ENCODE measurements at places on chromosomes 12 and 14. TPM values are rescaled to one million over a fixed set of nuclear protein-coding genes. Genes with fewer than 3 reads are reported as not detected.

PGAM5 gene
- 54.9 TPM for total RNA-seq

MRPL42 gene
- 42.8 TPM for total RNA-seq

COL2A1 gene
- total RNA-seq = not detected

VDR gene
- total RNA-seq = 23.0 TPM

- peaks cover 24% of the 10 kb centered on the region for H3K27me3 ChIP-seq
- DNase-seq = no peak
- H3K36me3 ChIP-seq = peaks cover 16% of the 10 kb centered on the region
These were observed 84.3 kb downstream of the TNFAIP2 start for GRCh38 chr14:103207388-103208072.

DNA sequence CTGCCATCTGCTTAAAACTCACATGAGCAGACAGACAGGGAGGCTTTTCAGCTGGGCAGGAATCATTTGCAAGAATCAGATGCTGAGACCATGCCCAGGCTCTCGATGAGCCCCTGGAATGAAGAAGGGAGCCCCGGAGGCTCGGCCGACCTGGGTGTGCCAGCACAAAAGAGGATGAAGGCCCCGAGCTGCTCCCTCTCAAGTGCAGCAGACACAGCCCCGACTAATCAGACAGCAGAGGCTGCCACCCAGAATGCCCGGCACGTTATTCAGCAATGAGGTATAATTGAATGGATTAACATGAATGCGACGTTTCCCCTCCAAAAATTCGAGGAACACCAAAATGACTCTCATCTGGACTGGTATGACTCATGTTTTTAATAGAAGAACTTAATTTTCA is 58.9 kb downstream of the BCL11B start:
- DNase-seq = no peak
- H3K27me3 ChIP-seq = no peaks in the 10 kb centered on the region
- H3K4me1 ChIP-seq = peaks cover 59% of the 10 kb centered on the region
- H3K36me3 ChIP-seq = no peaks in the 10 kb centered on the region
- peak overlapping the region; percentile 36 for H3K4me3 ChIP-seq

DNA sequence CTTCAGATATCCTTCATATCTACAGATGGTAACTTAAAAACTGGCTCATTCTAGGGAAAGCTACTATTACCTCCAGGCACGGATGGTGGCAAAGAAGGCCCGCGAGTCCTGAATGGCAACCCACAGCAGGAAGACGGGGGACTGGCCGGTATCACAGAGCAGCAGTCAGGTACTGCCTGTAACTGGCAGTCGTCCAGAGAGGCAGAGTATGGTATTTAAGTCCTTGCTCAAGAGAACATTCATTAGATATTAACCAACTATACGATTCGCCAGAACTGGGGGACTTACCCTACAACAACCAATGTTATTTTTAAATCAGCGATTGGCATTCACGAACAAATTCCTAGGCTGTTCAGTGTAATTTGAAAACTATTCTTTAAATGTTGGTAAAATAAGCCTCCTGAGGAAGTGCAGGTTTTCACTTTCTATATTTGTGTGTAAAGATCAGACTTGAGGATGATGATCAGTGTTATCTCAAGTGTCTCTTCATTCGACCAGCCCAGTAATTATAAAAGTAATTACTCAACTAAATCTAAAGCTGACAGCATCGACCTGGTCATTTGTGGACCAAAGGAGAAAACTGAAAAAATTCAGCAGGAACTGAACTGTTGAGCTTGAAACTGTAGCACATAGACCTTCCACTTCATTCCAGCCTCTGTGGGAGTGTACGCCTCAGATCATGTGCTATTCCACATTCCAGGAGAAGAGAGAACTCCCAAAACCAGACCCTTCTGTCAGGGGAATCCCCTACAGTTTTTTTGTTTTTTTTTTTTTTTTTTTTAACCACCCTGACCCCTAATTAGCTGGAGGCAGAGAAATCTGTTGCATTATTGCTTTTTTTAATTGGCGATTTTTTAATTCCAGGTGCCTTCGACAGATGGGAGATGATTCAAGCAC is 75.6 kb downstream of the ESR2 start:
- peaks cover 7% of the 10 kb centered on the region for H3K36me3 ChIP-seq
- H3K27me3 ChIP-seq = no peaks in the 10 kb centered on the region
- H3K27ac ChIP-seq = no peak overlapping the region
- DNase-seq = no peak
- H3K4me3 ChIP-seq = no peak overlapping the region

- H3K4me1 ChIP-seq = no peaks in the 10 kb centered on the region
- H3K36me3 ChIP-seq = no peaks in the 10 kb centered on the region
- no peak for DNase-seq
- H3K4me3 ChIP-seq = no peak overlapping the region
- no peak overlapping the region for H3K27ac ChIP-seq
These were observed 125.2 kb downstream of the GTF2A1 start for GRCh38 chr14:81095539-81095938.

GRCh38 chr14:74483321-74483720 is 9.8 kb downstream of the NPC2 start:
- no peak overlapping the region for H3K4me3 ChIP-seq
- H3K27me3 ChIP-seq = no peaks in the 10 kb centered on the region
- H3K27ac ChIP-seq = no peak overlapping the region
- DNase-seq = no peak
- H3K4me1 ChIP-seq = no peaks in the 10 kb centered on the region

GRCh38 chr12:84955298-84955697 is 42.7 kb upstream of the SLC6A15 start:
- no peaks in the 10 kb centered on the region for H3K27me3 ChIP-seq
- no peak for DNase-seq
- no peak overlapping the region for H3K4me3 ChIP-seq
- no peak overlapping the region for H3K27ac ChIP-seq
- no peaks in the 10 kb centered on the region for H3K36me3 ChIP-seq

DNA sequence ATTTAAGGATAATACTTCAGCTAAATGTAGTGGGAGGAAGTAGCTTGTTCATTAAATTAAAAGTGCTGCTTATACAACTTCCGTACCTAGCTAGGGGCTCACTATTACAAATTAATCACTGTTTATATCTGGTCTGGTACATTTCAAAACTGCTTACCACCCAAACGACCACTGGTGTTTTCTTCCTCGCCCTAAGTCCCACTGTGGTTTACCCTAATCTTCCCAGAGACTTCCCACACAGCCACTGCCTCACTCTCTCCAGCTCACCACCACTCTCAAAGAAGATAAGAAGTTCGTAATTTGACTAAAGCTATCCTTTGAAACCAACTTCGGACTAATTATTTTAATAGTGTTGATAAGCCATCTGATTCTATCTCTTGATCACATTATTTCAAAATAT is 62.6 kb downstream of the PLXNC1 start:
- H3K36me3 ChIP-seq = peaks cover 10% of the 10 kb centered on the region
- peaks cover 43% of the 10 kb centered on the region for H3K4me1 ChIP-seq
- peak overlapping the region; percentile 35 for H3K27ac ChIP-seq
- H3K27me3 ChIP-seq = no peaks in the 10 kb centered on the region
- H3K4me3 ChIP-seq = peak overlapping the region; percentile 9
- no peak for DNase-seq

DNA sequence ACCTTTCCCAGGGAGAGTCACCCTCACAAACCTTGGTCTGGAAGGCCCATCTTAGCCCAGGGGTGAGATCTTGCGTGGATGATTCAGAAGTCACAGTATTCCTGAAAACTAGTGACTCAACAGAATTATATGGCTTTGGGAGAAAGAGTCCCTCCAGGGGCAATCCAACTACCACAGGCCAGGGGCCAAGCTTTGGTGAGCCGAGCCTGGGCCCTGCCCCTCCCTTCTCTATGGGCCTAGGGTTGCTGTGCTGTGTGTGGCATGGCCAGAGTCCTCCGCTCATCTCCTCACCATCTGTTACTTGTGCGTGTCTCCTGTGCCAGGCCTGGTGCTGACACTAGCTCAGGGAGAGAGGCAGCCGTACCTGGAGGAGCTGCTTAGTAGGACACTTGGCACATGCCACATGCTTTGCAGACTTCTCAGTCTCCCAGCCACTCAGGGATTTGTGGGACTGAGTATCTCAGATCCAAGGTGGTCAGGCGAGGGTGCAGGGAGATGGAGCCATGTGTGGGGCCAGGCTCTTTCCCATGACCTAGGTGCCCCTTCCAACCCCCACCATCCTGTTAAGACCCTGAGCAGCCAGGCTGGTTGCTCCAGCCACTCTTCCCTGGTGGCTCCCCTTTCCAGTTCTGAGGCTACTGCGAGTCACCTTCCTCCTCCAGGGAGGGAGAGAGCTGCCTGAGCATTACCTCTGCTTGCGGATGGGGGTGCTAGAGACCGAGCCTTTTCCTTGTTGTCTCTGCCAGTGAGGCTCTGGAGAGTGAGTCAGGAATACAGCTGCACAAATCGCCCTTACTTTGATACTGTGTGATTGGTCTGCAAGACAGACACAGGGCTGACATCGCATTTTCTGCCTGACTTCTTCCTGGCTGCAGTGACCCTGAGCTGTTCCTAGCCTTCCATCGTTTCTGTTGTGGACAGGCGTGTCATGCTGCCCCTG is 94.1 kb downstream of the SLC25A47 start:
- H3K36me3 ChIP-seq = no peaks in the 10 kb centered on the region
- peak overlapping the region; percentile 47 for H3K27ac ChIP-seq
- H3K27me3 ChIP-seq = no peaks in the 10 kb centered on the region
- H3K4me3 ChIP-seq = no peak overlapping the region
- peaks cover 6% of the 10 kb centered on the region for H3K4me1 ChIP-seq

GRCh38 chr12:4320497-4320852 is 538 bp upstream of the TIGAR start:
- H3K36me3 ChIP-seq = no peaks in the 10 kb centered on the region
- H3K4me3 ChIP-seq = peak overlapping the region; percentile 94
- H3K27me3 ChIP-seq = no peaks in the 10 kb centered on the region
- no peak for DNase-seq

- H3K27me3 ChIP-seq = no peaks in the 10 kb centered on the region
- H3K4me3 ChIP-seq = peak overlapping the region; percentile 78
- peaks cover 19% of the 10 kb centered on the region for H3K36me3 ChIP-seq
These were observed 5.6 kb downstream of the CNIH1 start for GRCh38 chr14:54435500-54435981.

GRCh38 chr14:92470811-92471210 is 42.8 kb upstream of the RIN3 start:
- H3K36me3 ChIP-seq = peaks cover 8% of the 10 kb centered on the region
- H3K4me3 ChIP-seq = no peak overlapping the region
- no peak overlapping the region for H3K27ac ChIP-seq

DNA sequence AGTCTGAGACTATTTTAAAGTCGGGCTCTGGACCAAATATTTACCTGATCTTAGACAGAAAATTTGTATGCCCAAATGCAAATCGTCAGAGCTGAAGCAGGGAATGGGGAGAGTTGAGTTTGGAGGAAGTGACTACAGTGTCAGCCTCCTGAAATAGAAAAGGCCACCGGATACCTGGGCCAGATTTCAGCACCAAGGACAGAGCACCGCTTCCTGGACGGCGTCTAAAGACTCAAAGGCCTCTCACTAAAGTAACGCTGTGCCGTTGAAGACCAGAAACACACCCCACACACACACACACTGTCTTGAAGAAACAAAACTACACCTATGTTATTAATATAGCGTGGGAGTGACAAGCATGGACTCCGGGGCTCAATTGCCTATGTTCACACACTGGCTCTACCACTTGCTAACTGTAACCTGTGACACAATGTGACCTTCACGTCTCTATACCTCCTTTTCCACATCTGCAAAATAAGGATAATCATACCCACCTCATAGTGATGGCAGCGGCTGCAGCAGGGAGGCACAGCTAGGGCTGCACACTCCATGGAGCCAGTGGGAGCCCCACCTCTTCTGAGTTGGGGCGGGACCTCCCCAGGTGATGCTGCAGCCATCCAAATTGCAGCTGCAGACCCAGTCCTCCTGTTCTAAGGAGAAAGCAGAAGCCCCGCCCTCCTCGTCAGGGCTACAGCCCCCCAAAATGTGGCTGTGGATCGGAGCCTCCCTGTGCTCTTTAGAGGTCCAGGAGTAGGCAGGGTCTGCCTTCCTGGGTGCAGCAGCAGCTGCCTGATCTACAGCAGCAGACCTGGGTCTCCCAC is 35.6 kb downstream of the KRT76 start:
- H3K36me3 ChIP-seq = no peaks in the 10 kb centered on the region
- H3K4me3 ChIP-seq = no peak overlapping the region
- DNase-seq = peak; percentile 69
- peaks cover 29% of the 10 kb centered on the region for H3K27me3 ChIP-seq

DNA sequence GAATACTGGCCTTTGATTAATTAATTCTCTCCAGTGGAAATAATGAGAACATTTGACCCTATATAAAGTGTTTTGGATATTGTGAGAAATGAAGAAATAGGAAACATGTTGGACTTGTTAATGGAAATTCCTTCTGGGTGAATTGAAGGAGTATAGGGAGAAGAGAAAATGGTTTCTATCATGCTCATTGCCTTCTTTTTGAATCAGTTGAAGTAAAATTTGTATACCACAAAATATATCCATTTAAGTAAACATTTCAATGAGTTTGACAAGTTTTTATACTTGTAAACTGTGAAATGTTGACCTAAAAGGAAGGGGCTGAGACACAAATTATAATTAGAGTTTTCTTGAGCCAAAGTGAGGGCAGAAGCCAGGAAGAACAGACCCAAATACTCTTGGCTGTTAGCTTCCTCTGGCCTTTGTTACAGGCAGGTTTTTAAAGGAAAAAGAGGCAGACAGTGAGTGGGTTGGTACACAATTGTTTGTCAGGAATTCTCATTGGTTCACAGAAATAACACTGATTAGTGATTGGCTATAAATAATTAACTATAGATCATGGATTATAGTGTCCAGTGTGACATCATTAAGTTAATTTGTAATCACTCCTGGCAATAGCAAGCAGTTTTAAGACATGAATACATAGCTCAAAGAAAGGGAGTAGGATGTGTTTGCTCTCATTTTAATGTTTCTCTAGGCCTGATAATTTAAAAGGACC is 826 bp downstream of the ZNF705A start:
- no peak overlapping the region for H3K27ac ChIP-seq
- no peaks in the 10 kb centered on the region for H3K36me3 ChIP-seq
- no peak overlapping the region for H3K4me3 ChIP-seq
- no peaks in the 10 kb centered on the region for H3K4me1 ChIP-seq
- no peak for DNase-seq
